ENCODE measurements at places on chromosomes 7 and 10.

- DNase-seq = no peak
Observed at GRCh38 chr7:128309976-128310375, 33.7 kb downstream of the RBM28 start.

- DNase-seq = no peak
Observed at GRCh38 chr7:117086788-117087187, 133.5 kb downstream of the ST7 start.

DNA sequence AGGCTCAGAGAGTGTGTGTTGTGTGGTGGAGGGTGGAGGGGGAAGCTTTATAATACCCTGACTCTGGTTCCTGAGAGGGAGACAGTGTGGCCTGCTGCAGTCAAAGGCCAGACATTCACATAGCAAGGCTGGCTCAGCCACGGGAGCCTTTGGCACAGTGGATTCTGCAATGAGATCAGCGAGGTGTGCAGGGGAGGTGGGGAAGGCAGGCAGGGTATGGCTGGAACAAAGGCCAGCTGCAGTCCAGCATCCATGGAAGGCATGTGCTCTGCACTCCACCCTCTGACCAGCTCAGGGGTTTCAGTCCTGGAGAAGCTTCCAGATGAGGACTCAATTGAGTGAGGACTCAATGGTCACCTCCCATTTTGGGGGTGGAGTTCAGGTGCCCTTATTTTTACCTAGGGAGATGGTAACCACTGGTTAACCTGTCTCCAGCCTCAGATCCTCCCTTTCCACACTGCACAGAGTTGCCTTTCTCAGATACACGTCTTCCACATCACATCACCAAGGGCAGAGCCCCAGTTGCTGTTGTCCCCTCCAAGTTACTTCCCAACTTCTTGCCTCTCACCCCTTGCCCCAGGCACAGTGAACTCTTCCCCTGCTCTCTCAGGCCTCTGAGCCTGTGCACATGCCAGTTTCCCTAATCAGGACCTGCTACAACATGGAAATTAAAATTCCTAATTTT is 504.9 kb downstream of the GRID1 start:
- DNase-seq = no peak

GRCh38 chr10:93608421-93608820 is 3.9 kb upstream of the PDE6C start:
- DNase-seq = no peak

DNA sequence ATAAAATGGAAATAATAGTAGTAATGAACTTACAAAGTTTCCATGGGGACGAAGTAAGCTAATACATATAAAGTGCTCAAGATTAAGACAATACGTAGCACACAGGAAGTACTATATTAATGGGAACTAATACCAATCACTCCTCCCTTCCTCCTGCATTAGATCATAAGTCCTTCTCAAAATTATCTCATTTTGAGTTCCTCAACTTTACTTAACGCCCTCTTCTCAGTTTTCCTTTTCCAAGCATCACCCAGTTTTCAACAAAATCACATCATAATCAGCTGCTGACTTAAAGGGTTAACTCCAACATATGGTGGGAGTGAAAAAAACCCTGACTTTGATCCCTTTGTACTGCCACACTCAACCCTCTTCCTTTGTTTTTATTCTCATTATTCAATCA is 24.4 kb downstream of the JMJD1C start:
- DNase-seq = no peak

DNA sequence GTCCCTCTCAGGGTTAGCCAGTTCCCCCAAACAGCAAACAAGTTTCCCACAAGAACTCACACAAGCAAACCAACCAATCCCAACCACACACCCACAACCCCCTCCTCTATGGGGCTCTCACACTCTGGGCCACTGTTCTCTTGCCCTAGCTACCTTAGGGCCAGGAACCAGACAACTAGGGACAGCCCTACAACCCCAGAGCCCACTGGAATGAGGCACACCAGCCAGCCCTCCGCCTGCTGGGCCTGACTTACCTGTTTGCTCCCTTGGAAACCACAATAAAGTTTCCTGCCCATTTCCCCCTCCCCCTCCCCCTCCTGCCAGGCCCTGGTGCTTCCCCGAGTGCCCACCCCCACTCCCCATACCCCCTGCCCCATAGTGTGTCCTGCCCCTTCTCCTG is 132.6 kb downstream of the WDR11 start:
- DNase-seq = no peak

GRCh38 chr10:54796881-54797280 is 4.2 kb downstream of the PCDH15 start:
- DNase-seq = no peak

- DNase-seq = no peak
Observed at GRCh38 chr10:84244651-84245270, at the start of gene RGR. Gene RGR (plus strand): TSS chr10:84245053. CDS start chr10:84245091, 38 bp downstream.

- no peak for DNase-seq
Observed at GRCh38 chr10:47369251-47369894, 14.7 kb downstream of the ZNF488 start.

DNA sequence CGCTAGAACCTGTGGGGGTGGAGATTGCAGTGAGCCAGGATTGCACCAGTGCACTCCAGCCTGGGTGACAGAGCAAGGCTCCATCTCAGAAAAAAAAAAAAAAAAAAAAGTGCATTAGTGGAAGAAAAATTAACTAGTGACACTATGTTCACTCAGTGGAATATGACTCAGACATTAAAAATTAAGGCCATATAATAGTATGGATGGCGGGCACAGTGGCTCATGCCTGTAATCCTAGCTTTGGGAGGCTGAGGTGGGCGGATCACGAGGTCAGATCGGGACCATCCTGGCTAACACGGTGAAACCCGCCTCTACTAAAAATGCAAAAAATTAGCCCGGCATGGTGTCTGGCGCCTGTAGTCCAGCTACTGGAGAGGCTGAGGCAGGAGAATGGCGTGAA is 3.4 kb downstream of the PHYH start:
- no peak for DNase-seq

DNA sequence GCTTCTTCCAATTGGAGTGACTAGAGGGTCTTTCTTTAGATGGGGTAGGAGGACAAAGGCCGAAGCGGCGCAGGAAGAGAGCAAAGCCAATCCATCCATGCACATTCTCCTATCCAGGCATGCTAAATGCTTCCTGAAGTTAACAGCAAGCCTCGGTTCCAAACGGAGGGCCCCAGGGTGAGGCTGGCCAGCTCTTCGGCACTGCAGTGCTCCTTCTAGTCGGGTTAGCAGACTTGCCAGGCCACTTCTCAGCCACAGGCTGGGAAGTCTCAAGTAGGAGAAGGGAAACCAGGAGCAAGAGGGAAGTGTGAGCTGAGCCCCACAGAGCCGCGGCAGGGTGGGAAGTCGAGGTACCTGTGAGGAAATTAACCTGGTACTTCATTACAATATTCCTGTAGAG is 253.8 kb upstream of the INHBA start:
- no peak for DNase-seq

GRCh38 chr10:100291356-100291755 is 4.9 kb upstream of the BLOC1S2 start:
- DNase-seq = no peak

DNA sequence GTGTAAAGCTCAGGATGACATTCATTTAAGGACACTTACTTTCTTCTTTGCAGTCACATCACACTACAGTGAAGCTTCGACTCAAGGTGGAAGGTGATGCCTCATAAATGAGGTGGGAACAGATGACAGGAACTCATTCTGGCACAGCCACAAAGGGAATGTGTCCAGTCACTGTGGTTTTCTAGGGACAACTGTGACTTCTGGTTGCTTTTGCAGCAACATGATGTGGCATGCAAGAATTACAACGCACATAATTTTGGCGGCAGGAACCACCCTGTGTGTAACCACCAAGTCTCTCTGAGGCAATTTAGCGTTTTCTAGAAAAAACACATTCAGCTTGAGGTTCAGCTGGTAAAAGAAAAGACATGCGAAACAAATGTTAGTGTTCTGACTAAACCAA is 32.0 kb upstream of the FERD3L start:
- no peak for DNase-seq

GRCh38 chr7:110762546-110763225 is 328.2 kb upstream of the LRRN3 start:
- DNase-seq = no peak

DNA sequence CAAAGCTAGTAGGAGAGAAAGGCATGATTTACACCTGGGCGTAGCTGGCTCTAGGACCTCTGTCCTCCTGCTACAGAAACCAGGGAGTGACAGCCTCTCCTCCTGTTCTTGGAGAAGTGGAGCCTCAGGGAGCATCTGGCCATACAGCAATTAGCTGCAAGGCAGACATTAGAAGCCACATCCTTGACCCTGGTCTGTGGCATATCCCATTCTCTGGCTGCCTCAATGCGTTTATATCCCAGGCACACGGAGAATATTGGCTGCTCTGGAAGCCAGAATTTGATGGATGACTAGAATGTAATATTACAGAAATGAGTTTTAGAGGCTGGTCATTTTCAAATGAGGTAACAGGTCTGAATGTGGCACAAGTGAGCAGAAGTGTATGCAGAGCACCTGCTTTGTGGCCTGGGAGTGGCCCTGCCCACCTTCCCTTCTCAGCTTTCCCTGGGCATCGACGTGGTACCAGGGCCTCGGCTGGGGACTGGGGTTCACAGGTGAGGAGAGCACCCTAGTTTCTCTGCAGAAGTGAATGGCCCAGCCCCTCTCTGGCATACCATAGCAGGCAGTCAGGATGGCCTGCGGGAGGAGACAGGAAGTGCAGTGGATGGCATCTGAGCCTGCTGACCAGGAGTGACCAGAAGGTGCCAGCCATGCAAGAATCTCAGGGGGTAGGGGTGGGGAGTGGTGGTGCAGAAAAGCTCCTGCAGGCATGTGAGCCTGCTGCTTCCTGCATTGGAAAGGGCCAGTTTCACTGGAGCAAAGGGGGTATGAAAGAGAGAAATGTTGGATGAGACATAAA is 367.2 kb upstream of the ZNF32 start:
- DNase-seq = no peak

DNA sequence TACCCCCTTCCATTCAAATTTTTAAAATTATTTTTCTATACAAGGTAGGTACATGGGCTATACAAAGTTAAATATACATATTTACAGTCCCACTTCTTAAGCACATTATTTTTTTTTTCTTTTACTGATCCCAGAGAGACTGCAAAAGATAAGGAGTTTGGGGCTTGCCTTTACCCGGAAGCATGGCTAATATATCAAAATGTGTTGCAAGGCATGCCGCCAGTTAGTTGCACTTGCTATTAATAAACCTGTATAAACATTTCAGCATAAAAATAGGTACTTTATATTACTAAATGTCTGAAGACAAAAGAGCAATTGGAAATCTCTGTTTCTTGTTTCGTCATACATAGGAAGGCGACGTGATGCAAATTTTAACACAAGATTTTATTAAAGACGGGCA is 21.5 kb upstream of the PDLIM1 start:
- no peak for DNase-seq
